ENCODE measurements at places on chromosomes 11 and 22. TPM values are rescaled to one million over a fixed set of nuclear protein-coding genes. Genes with fewer than 3 reads are reported as not detected.

DNA sequence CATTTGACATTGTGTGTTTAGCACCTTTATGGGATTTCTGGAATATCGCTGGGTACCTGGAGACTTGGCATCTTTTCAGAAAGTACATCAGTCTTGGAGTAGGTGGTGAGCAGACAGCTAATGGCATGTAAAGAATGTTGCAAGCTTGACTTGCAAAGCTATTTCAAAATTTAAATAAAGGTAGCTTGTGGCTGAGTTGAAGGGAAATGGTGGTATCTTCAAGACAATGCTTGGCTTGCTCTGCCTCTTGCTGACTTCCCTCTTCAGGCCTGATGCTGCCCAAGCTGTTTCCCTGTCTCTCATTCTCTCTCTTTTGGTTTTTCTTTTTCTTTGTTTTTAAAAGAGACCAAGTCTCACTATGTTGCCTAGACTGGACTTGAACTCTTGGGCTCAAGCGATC, 13.2 kb downstream of the ZNRF3 start:
- peaks cover 8% of the 10 kb centered on the region for H3K4me1 ChIP-seq
- H3K4me3 ChIP-seq = no peak overlapping the region
- DNase-seq = no peak

DNA sequence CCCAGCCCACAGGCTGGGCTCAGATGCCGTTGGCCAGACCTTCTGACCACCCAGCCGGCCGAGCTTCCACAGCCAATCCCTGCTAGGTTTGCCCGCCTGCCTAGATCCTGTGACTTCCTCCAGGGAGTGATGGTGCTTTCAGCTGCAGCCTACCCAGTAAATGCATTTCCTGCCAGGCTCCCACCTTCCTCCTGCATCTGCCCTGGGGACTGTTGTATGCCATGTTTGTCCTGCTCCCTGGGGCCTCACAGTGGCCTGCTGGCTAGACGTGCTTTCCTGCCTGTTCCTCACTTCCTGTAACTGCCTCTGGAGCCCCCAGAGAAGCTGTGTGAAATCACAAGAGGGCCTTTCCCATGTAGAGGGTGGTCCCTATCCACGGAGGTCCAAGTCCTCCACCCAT, 86.2 kb downstream of the GALNT18 start:
- H3K36me3 ChIP-seq = no peaks in the 10 kb centered on the region
- no peaks in the 10 kb centered on the region for H3K27me3 ChIP-seq
- H3K27ac ChIP-seq = peak overlapping the region; percentile 86
- no peak overlapping the region for H3K4me3 ChIP-seq
- H3K4me1 ChIP-seq = peaks cover 86% of the 10 kb centered on the region
- DNase-seq = no peak

GGT5 gene
- total RNA-seq = 59.0 TPM

C22orf31 gene
- total RNA-seq = not detected

POU2AF3 gene
- not detected for total RNA-seq

DNA sequence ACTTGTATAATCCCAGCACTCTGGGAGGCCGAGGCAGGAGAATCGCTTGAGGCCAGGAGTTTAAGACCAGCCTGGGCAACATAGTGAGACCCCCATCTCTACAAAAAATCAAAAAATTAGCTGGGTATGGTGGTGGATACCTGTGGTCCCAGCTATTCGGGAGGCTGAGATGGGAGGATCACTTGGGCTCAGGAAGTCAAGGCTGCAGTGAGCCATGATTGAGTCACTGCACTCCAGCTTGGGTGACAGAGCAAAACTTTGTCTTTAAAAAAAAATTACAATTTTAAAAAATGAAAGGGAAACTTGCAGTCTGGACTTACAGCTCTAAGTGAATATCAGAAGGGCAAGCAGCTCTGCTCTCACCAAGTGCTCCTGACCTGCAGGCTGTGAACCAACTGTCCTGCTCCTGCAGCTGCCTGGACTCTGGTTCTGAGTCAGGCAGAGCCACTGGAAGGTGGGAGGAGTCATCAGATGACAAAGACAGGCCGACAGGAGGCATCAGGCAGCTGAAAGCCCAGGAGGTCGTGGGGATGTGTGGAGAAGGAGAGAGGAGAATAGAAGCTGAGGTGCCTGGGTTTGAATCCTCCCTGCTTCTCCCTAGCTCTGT, 9.6 kb downstream of the SMTNL1 start:
- H3K27me3 ChIP-seq = no peaks in the 10 kb centered on the region
- H3K4me3 ChIP-seq = no peak overlapping the region
- H3K4me1 ChIP-seq = no peaks in the 10 kb centered on the region
- no peak overlapping the region for H3K27ac ChIP-seq
- H3K36me3 ChIP-seq = peaks cover 23% of the 10 kb centered on the region

GRCh38 chr11:123775715-123776549, 21.6 kb upstream of the OR6X1 start:
- H3K27me3 ChIP-seq = no peaks in the 10 kb centered on the region
- no peak overlapping the region for H3K4me3 ChIP-seq
- H3K27ac ChIP-seq = no peak overlapping the region
- no peaks in the 10 kb centered on the region for H3K36me3 ChIP-seq
- DNase-seq = no peak

BEST1 gene
- total RNA-seq = 1.0 TPM

TSGA10IP gene
- not detected for total RNA-seq

DNA sequence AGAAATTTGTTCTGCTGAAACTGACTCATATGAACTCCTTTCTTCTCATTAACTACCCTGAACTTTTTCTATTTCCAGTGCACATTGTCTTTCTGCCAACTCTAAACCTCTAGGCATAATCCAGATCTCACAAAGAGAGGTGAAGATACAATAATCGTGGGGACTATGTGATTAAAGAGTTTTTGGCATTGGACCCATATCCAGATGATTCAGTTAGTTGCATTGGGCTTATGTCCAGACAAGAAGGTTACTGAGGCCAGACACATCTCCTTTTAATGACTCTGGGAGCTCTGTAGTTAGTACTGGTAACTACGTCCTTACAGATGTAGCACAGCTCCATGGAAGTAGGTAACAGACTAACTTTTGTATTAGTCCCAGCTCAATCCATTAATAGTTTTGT, 273.0 kb downstream of the CASP12 start:
- H3K36me3 ChIP-seq = no peaks in the 10 kb centered on the region
- H3K4me3 ChIP-seq = no peak overlapping the region
- no peaks in the 10 kb centered on the region for H3K27me3 ChIP-seq
- H3K4me1 ChIP-seq = no peaks in the 10 kb centered on the region
- H3K27ac ChIP-seq = no peak overlapping the region
- DNase-seq = no peak

ANGPTL5 gene
- 0.63 TPM for total RNA-seq

ACRV1 gene
- not detected for total RNA-seq

DNA sequence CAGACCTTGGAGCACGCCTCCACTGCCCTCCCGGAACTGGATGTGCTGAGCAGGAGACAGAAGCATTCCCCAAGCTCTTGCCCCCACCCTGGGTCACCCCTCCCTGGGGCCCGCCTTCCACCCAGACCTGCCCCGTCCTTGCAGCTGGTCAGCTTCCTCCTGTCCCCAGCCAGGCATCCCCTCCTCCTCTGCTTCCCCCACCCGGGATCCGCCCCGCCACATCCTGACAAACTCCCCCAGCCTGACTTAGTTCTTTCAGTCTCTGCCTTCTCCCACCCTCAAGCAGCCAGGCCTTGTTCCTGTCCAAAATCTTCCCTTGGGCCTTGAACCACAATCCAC, 1.1 kb upstream of the PLXNB2 start:
- H3K27me3 ChIP-seq = no peaks in the 10 kb centered on the region
- peak overlapping the region; percentile 89 for H3K27ac ChIP-seq
- H3K4me1 ChIP-seq = peaks cover 47% of the 10 kb centered on the region
- peak; percentile 64 for DNase-seq
- no peak overlapping the region for H3K4me3 ChIP-seq

- H3K4me1 ChIP-seq = peaks cover 11% of the 10 kb centered on the region
- H3K36me3 ChIP-seq = no peaks in the 10 kb centered on the region
- H3K4me3 ChIP-seq = no peak overlapping the region
- H3K27ac ChIP-seq = no peak overlapping the region
- no peaks in the 10 kb centered on the region for H3K27me3 ChIP-seq
- no peak for DNase-seq
These were observed 317.9 kb downstream of the TMEM135 start for GRCh38 chr11:87355596-87355995.
